ENCODE measurements at places on chromosomes 11 and 22. TPM values are rescaled to one million over a fixed set of nuclear protein-coding genes. Genes with fewer than 3 reads are reported as not detected.

BUD13 gene
- total RNA-seq: 31.5 TPM

MYRF gene
- total RNA-seq: 1.1 TPM

RASL10A gene
- 0.64 TPM for total RNA-seq

PVALB gene
- total RNA-seq: not detected

DDX25 gene
- total RNA-seq: not detected

TRIM77 gene
- not detected for total RNA-seq

CTTN gene
- 57.0 TPM for total RNA-seq

EIF4ENIF1 gene
- total RNA-seq: 85.6 TPM

SNX32 gene
- 1.2 TPM for total RNA-seq

SGSM1 gene
- 0.19 TPM for total RNA-seq

PARVB gene
- 107 TPM for total RNA-seq

SLC17A6 gene
- not detected for total RNA-seq

MS4A4A gene
- total RNA-seq: not detected

SUSD2 gene
- 0.78 TPM for total RNA-seq

ZNF214 gene
- total RNA-seq: not detected

GSTT4 gene
- total RNA-seq: not detected

FOLH1 gene
- total RNA-seq: not detected

LRRC75B gene
- 2.6 TPM for total RNA-seq

TMEM45B gene
- total RNA-seq: 0.37 TPM

PATE4 gene
- total RNA-seq: not detected

OR10D3 gene
- total RNA-seq: not detected

TIMP3 gene
- not detected for total RNA-seq

OR4A5 gene
- not detected for total RNA-seq

MS4A12 gene
- total RNA-seq: not detected

MMP27 gene
- not detected for total RNA-seq

TXNRD2 gene
- total RNA-seq: 23.5 TPM

KCNK4 gene
- total RNA-seq: 0.23 TPM

ZP1 gene
- total RNA-seq: not detected

CARNS1 gene
- 0.83 TPM for total RNA-seq

TRIM66 gene
- 13.4 TPM for total RNA-seq

DERL3 gene
- 14.8 TPM for total RNA-seq

F2 gene
- not detected for total RNA-seq

ACRV1 gene
- total RNA-seq: not detected

CSF2RB gene
- 5.2 TPM for total RNA-seq

ACR gene
- not detected for total RNA-seq

PRAME gene
- not detected for total RNA-seq

PNPLA3 gene
- 1.0 TPM for total RNA-seq

HARBI1 gene
- total RNA-seq: 4.3 TPM

MUC15 gene
- total RNA-seq: not detected

OR51B2 gene
- not detected for total RNA-seq

BBOX1 gene
- not detected for total RNA-seq

RCOR2 gene
- total RNA-seq: 0.28 TPM

OR51G1 gene
- not detected for total RNA-seq

BCO2 gene
- 1.1 TPM for total RNA-seq

FAM180B gene
- total RNA-seq: 0.19 TPM
